ENCODE measurements at places on chromosomes 1 and 21.

DNA sequence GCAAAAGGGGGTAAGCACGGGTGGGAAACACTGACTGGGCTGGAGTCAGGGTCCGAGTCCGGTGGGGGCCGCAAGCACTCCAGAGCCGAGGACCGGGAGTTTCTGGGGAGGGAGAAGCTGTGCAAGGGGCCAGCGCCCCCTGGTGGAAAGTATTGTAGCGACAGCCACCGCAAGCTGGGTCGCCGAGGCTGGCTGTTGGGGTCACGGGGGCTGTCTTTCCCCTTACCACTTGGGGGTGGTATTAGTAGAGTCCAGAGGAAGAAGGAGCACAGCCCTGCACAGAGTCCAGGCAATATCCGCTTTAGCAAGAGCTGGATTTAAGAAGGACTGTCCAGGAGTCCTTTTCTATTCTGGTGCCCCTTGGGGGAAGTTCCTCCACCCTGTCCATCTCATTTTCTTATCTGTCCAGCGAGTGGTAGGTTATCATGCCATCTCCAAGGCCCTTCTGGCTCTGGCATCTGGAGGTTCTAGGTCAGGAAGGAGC lies 17.9 kb upstream of the ETV3 start:
- DNase-seq = peak; percentile 69

- no peak for DNase-seq
Observed at GRCh38 chr1:110556471-110556807, 37.5 kb upstream of the KCNA10 start.

DNA sequence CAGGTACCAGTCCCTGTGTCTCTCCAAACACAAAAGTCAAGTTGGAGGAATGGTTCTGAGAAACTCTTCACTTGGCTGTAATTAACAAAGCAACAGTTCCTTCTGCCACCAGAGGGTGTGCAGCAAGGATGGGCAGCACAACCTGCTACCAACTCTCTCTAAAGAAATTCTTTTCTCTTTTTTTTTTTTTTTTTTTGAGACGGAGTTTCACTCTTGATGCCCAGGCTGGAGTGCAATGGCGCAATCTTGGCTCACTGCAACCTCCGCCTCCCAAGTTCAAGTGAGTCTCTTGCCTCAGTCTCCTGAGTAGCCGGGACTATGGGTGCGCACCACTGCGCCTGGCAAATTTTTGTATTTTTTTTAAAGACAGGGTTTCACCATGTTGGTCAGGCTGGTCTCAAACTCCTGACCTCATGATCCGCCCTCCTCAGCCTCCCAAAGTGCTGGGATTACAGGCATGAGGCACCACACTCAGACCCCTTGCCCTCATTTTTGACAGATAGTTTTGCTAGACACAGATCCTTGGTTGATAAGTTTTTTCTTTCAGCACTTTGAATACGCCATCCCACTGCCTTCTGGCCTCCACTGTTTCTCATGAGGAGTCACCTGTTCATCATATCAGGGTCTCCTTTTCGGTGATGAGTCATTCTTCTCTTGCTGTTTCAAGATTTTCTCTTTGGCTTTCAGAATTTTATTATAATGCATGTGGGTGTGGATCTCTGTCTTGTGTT lies 12.1 kb upstream of the DEGS1 start:
- DNase-seq = no peak

- DNase-seq = no peak
Observed at GRCh38 chr1:153228491-153228890, 11.1 kb downstream of the PRR9 start.

GRCh38 chr1:111211921-111212320 lies 11.5 kb upstream of the DENND2D start:
- no peak for DNase-seq

DNA sequence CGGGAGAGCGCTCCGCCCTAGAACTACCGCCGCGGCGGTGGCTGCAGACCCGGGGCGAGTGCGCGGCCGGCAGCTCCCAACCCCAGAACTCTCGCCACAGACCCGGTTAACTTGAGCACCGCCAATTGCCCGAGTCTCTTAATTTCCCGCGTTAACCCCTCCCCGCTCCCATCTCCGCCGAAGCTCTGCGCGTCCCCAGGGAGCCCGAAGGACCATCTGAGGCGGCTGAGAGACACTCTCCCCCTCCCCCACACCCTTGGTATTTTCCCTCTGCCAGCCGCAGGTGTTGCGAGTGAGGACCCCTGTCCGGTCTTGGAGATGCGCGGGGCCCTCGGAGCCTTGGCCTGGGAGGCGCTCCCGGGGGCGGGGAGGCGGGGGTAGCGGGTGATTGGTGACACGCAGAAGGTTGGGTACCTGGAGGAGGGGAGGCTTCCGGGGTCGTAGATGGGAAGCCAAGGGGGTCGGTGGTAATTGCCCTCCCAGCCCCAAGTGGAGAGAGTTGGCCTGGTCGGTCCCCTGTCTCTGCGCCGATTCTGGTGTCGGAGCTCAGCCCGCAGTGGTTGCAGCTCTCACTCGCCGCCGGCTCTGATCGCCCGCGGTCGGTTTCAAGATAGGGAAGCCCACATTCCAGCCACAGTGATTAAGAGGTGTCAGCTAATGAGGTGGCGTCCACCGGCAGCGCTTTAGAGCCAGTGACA lies 858 bp upstream of the SUSD4 start:
- DNase-seq = peak; percentile 17

DNA sequence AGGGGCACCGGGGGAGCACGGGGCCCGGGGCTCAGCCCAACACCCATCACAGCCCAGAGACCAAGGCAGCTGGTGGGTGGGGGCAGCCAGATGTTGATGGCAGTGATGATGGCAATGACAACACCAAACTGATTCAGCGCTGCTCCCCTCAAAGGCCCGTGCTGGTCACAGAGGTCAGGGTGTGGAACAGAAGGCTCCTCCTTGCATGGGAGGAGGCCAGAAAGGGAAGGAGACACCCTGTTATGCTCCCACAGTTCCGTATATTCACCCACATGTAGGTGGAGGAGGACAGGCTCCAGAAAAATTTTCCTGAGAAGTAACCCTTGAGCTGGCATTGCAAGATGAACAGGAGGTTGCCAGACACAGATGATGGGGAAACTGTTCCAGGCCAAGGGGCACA lies 414 bp downstream of the GUCA2B start:
- no peak for DNase-seq

DNA sequence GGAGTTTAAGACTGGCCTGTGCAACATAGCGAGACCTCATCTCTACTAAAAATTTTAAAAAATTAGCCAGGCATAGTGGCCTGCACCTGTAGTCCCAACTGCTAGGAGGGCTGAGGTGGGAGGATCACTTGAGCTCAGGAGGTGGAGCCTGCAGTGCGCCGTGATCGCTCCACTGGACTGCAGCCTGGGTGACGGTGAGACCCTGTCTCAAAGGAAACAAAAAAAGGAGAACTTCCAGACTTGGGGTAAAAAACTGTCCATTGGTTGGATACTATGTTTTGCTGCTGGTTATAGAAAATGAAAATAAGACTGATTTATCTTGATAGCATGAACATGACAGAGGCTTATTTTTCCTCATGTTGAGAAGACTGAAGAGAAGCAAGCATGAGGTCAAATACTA lies 79.4 kb downstream of the WDR4 start:
- no peak for DNase-seq

- no peak for DNase-seq
Observed at GRCh38 chr1:162235241-162235800, 141.3 kb downstream of the SPATA46 start.
